Muscle of leg (tissue), 16 donors: ENCODE measurements at places on chromosomes 1 and 21. TPM values are rescaled to one million over a fixed set of nuclear protein-coding genes. Genes with fewer than 3 reads are reported as not detected.

SIK1 gene
- total RNA-seq: 2.7 TPM

C1QA gene
- 55.0 TPM for total RNA-seq

ADAMTS5 gene
- 13.0 TPM for total RNA-seq

OTUD7B gene
- total RNA-seq: 12.7 TPM

NLRP3 gene
- total RNA-seq: 1.4 TPM

CHD5 gene
- 0.09 TPM for total RNA-seq

ANGPTL1 gene
- total RNA-seq: 98.2 TPM

CCT8 gene
- total RNA-seq: 117 TPM

SIPA1L2 gene
- total RNA-seq: 24.6 TPM

GPR157 gene
- total RNA-seq: 1.3 TPM

CD1B gene
- 0.09 TPM for total RNA-seq

ERICH3 gene
- 0.04 TPM for total RNA-seq

OPRD1 gene
- total RNA-seq: 0.27 TPM

INSRR gene
- 0.18 TPM for total RNA-seq

OR2G6 gene
- total RNA-seq: not detected

HSF2BP gene
- total RNA-seq: 1.2 TPM

PTPRC gene
- 4.7 TPM for total RNA-seq

TEKT2 gene
- total RNA-seq: 0.53 TPM

AGRN gene
- 16.0 TPM for total RNA-seq

IQCC gene
- 2.5 TPM for total RNA-seq

SSBP3 gene
- total RNA-seq: 14.9 TPM

VSIG8 gene
- total RNA-seq: not detected

TRNP1 gene
- 1.3 TPM for total RNA-seq

GSTM5 gene
- 19.4 TPM for total RNA-seq
